ENCODE measurements at places on chromosomes 13 and 19.

DNA sequence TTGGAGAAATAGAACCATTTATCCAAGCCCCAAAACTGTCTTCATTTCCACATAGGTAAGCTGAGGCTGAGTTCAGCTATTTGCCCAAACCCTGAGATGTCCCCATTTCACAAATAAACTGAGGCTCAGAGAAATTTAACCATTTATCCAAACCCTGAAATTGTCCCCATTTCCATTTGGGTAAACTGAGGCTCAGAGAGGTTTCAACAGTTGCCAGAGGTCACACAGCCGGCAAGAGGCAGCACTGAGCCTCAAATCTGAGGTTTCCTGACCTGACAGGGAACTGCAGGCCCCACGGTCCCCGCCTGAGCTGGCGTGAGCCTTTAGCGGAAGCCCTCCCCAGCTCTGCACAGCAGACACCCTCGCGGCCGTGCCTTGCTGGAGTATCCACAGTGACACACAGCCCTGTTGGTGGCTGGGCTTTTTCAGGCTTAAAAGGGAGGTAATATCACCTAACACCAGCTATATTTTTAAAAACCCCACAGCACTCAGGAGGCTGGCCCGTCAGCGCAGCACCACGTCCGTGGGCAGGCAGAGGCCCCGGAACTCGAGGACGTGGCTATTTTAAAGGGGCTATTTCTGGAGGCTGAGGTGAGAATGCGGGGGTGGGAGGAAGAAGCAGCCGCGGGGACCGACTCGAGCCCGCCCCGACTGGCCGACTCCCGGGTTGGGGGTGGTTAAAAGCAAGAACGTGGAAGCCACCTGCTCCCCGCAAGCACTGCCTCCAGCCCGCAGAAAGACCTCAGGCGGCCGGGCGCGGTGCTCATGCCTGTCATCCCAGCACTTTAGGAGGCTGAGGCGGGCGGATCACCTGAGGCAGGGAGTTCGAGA, 18.5 kb downstream of the PTPRS start:
- DNase-seq: no peak

- no peak for DNase-seq
Measured at GRCh38 chr19:29636553-29637360, 28.5 kb upstream of the PLEKHF1 start.

- DNase-seq: peak; percentile 73
Measured at GRCh38 chr19:2327773-2328400, 499 bp downstream of the LSM7 start.

GRCh38 chr19:2049741-2050348, 1.2 kb downstream of the MKNK2 start:
- DNase-seq: peak; percentile 83

GRCh38 chr13:109667056-109667455, 119.3 kb downstream of the IRS2 start:
- DNase-seq: no peak

GRCh38 chr13:110705826-110706569, at the start of gene CARS2:
Gene CARS2 (minus strand): TSS chr13:110706116. CDS start chr13:110706093, 23 bp downstream.
- peak; percentile 94 for DNase-seq

GRCh38 chr19:29560313-29561075, 34.7 kb downstream of the VSTM2B start:
- no peak for DNase-seq

DNA sequence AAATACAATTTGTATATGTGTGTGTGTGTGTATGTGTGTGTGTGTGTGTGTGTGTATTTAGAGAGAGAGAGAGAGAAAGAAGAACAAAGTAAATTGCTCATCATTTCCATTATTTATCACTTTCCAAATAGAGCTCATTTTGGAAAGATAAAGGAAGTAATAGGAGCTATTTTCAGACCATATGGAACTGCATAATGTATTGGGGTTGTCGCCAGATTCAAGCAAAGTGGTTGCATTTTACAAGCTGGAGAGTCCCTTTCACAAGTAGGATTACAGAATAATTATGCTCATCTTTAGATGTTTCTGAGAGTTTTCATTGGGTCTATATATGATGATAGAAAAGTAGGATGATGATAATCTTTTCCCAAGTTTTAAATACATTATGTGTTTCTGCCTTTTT, 842.7 kb upstream of the SLC10A2 start:
- no peak for DNase-seq

DNA sequence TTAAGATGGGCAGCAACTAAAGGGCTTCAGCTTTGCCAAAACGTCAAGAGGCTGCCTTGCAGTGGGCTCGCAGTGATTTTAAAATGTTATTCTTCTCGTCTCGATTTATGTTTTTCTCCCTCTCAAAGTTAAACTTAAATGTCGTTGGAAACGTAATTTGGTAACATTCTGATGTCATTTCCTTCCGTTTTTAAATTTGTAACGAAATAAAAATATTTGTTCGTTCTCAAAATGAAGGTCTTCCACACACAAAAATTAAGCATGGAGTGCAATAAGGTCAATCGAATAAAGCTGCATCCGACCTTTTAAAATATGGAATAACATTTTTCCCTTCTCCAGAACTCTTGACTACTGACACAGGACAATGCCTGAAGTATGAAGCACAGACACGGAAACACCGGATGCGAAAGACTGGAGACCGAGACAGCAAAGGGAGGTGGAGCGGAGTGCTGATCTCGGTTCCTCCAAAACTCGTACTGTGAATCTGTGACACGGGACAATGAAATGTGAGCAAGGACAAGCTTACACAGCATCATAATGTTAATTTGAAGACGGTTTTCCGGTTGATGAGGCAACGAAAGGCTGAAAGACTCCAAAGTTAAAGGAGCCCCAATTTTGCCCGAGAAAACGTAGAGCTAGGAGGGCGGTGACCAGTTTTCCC, 850 bp downstream of the MTMR6 start:
- peak; percentile 52 for DNase-seq

Data from HFFc6 (cell line).